ENCODE measurements at places on chromosomes 3 and 15.
A peak's percentile ranks its signal among the peaks of the same experiment; 100 is the strongest.

DNA sequence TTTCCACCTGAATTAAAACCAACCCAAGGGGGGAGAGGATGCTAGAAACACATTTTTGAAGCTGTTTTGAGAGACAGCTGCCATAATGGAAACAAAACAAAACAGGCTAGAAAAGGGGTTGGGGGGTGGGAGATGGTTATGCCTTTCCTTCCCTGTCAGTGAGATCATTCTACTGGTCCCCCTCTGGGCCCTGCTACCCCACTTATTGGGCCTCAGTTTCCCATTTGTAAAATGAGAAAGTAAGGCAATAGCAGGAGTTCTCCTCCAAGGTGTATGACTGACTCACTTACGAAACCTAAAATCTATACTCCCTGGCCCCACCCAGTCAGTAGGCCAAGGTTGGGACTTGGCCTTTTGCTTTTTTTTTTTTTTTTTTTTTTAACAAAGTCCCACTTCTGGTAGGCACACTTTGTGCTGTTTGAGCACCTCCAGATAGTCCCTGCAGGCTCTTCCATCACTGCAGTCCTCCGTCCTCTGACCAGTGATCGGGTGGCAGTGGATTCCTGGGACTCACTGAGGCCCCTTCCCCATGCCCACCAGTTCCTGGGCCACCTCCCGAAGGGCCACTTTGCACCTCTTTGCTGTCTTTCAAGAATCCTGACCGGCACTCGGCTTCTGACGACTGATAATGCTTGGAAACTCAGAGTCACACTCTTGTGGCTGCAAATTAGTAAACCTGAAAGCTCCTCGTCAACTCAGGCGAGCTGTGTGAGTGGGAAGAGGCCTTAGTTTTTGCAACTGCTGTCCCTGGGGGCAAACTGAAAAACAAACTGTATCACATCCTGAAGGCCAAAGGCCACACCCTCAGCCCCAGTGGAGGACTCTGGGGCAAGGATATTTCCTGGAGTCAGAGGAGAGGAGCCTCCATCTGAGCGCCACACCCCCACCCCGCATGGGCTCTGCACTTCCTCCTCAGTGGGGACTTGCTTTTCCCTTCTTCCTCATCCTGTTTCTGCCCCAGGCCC lies 6.7 kb upstream of the PSTPIP1 start:
- H3K4me1 ChIP-seq = peaks cover 54% of the 10 kb centered on the region
- H3K27ac ChIP-seq = peak overlapping the region; percentile 100
- DNase-seq = peak; percentile 90
- H3K36me3 ChIP-seq = peaks cover under 1% of the 10 kb centered on the region
- H3K4me3 ChIP-seq = peak overlapping the region; percentile 80
- no peaks in the 10 kb centered on the region for H3K27me3 ChIP-seq

DNA sequence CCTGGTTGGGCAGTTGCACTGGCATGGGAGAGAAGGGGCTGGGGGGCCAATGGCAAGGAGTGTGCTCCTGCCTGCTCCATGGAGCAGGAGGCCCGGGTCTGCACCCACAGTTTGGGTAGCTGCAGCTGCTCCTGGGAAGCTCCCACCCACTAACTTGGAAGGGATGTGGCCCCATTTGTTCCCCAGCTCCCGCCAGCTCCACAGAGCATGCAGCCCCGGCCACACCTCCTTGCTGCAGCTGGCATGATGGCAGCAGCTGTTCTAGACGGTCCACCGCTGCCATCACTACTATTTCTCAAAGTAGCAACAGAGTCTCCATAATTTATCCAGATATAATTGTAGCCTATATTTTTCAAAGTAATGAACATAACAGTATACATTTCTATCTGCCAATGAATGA lies 65.8 kb downstream of the PIK3CB start:
- no peak for DNase-seq
- H3K4me3 ChIP-seq = no peak overlapping the region
- no peaks in the 10 kb centered on the region for H3K27me3 ChIP-seq
- H3K4me1 ChIP-seq = peaks cover 7% of the 10 kb centered on the region
- no peak overlapping the region for H3K27ac ChIP-seq

GRCh38 chr3:183539811-183540210 lies 15.7 kb downstream of the KLHL6 start:
- no peak overlapping the region for H3K4me3 ChIP-seq
- H3K36me3 ChIP-seq = peaks cover 32% of the 10 kb centered on the region
- no peak overlapping the region for H3K27ac ChIP-seq
- no peak for DNase-seq
- peaks cover 67% of the 10 kb centered on the region for H3K4me1 ChIP-seq

GRCh38 chr3:144774897-144775296 lies 803.3 kb downstream of the DIPK2A start:
- H3K27ac ChIP-seq = no peak overlapping the region
- no peak overlapping the region for H3K4me3 ChIP-seq
- no peaks in the 10 kb centered on the region for H3K27me3 ChIP-seq
- no peak for DNase-seq
- H3K36me3 ChIP-seq = no peaks in the 10 kb centered on the region

GRCh38 chr3:18988614-18989229 lies 159.6 kb upstream of the KCNH8 start:
- H3K4me3 ChIP-seq = peak overlapping the region; percentile 83
- no peaks in the 10 kb centered on the region for H3K36me3 ChIP-seq
- H3K27me3 ChIP-seq = peaks cover 7% of the 10 kb centered on the region
- peak; percentile 72 for DNase-seq
- H3K27ac ChIP-seq = peak overlapping the region; percentile 81

GRCh38 chr3:10781981-10782380 lies 34.0 kb upstream of the SLC6A11 start:
- no peaks in the 10 kb centered on the region for H3K36me3 ChIP-seq
- H3K4me3 ChIP-seq = no peak overlapping the region
- no peak for DNase-seq
- peaks cover 2% of the 10 kb centered on the region for H3K27me3 ChIP-seq

GRCh38 chr15:41466711-41467110 lies 27.0 kb upstream of the ITPKA start:
- H3K36me3 ChIP-seq = peaks cover 52% of the 10 kb centered on the region
- H3K4me1 ChIP-seq = peaks cover 6% of the 10 kb centered on the region
- H3K4me3 ChIP-seq = no peak overlapping the region
- H3K27ac ChIP-seq = no peak overlapping the region
- no peak for DNase-seq

GRCh38 chr3:120147072-120147871 lies 53.0 kb upstream of the GSK3B start:
- no peaks in the 10 kb centered on the region for H3K36me3 ChIP-seq
- H3K27me3 ChIP-seq = no peaks in the 10 kb centered on the region
- DNase-seq = peak; percentile 77
- no peak overlapping the region for H3K27ac ChIP-seq
- H3K4me3 ChIP-seq = no peak overlapping the region

DNA sequence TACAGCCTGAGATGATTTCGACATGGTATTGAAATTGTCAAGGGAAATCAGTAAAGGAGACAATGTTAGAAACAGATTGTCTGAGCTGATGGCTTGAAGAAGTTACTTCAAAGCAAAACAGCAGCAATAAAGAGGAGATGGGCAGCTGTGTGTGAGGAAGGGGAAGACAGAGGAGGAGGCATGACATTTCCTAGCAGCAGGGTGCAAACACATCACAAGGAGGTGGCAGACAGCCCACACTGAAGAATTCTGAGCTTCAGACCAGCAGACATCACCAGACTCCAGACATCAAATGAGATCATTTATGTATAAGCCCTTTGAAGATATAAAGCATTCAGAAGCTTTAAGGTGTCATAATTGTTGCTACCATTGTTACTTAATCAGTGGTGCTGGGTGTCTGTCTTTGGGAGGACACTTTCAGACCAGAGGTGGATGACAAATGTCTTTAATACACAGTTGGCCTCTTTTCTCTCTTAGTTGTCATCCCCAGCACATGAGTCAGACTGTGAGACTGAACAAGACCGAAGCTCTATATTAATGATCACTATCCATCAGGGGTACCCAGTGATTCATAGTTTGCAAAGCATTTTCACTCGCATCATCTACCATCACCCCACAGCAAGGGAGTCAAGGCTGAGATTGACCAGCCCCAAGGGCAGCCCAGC lies 203.9 kb downstream of the MINAR1 start:
- no peaks in the 10 kb centered on the region for H3K4me1 ChIP-seq
- no peaks in the 10 kb centered on the region for H3K36me3 ChIP-seq
- DNase-seq = peak; percentile 43
- H3K4me3 ChIP-seq = no peak overlapping the region
- H3K27ac ChIP-seq = no peak overlapping the region

- no peak overlapping the region for H3K27ac ChIP-seq
- no peak overlapping the region for H3K4me3 ChIP-seq
- DNase-seq = no peak
- H3K36me3 ChIP-seq = no peaks in the 10 kb centered on the region
- peaks cover 2% of the 10 kb centered on the region for H3K27me3 ChIP-seq
- H3K4me1 ChIP-seq = no peaks in the 10 kb centered on the region
Measured at GRCh38 chr3:36662626-36663025, 101.7 kb downstream of the DCLK3 start.

GRCh38 chr3:8723612-8724011 lies 10.0 kb upstream of the CAV3 start:
- H3K27me3 ChIP-seq = no peaks in the 10 kb centered on the region
- DNase-seq = no peak
- no peak overlapping the region for H3K27ac ChIP-seq
- H3K36me3 ChIP-seq = no peaks in the 10 kb centered on the region

DNA sequence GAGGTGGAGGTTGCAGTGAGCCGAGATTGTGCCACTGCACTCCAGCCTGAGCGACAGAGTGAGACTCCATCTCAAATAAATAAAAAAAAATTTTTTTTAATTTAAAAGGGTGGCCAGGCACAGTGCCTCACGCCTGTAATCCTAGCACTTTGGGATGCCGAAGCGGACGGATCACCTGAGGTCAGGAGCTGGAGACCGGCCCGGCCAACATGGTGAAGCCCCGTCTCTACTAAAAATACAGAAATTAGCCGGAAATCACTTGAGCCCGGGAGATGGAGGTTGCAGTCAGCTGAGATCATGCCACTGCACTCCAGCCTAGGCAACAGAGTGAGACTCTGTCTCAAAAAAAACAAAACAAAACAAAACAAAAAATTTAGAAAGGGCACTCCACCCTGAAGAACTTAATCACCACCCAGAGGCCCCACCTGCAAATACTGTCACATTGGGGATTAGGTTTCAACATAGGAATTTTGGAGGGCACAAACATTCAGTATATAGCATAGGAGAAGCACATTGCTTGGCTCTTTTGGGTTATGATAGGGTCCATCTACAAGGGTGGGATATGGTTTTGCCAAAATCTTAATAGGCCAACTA lies 7.1 kb upstream of the YEATS2 start:
- H3K4me3 ChIP-seq = no peak overlapping the region
- no peak overlapping the region for H3K27ac ChIP-seq
- H3K27me3 ChIP-seq = no peaks in the 10 kb centered on the region
- no peaks in the 10 kb centered on the region for H3K36me3 ChIP-seq
- peaks cover 2% of the 10 kb centered on the region for H3K4me1 ChIP-seq

GRCh38 chr15:70588613-70589012 lies 174.7 kb downstream of the UACA start:
- no peak overlapping the region for H3K27ac ChIP-seq
- H3K4me3 ChIP-seq = no peak overlapping the region

DNA sequence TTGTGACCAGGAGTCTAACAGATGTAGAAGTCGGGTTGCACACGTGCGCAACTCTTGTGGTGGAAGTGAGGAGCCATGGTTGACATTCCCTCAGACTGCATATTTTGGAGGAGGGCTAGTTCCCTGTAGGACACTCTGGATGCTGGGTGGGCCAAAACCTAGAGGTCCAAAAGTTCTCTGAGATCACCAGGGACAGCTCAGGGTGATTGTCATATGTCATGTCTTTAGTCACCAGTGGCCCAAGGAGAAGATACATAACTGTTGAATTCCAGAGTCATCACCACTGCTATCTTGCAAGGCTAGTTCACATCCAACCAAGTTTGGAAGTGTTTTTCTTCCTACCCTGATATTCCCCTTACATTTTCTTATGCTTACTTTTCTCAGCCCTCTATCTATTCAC lies 95.2 kb upstream of the C3orf80 start:
- DNase-seq = no peak
- H3K27ac ChIP-seq = no peak overlapping the region
- H3K27me3 ChIP-seq = peaks cover 8% of the 10 kb centered on the region

- no peaks in the 10 kb centered on the region for H3K4me1 ChIP-seq
- DNase-seq = peak; percentile 67
- H3K4me3 ChIP-seq = no peak overlapping the region
- peaks cover 19% of the 10 kb centered on the region for H3K27me3 ChIP-seq
- no peaks in the 10 kb centered on the region for H3K36me3 ChIP-seq
Measured at GRCh38 chr3:12875857-12876836, 34.8 kb upstream of the RPL32 start.

- H3K27me3 ChIP-seq = no peaks in the 10 kb centered on the region
- no peak for DNase-seq
- no peak overlapping the region for H3K27ac ChIP-seq
Measured at GRCh38 chr3:22634433-22634832, 568.7 kb upstream of the UBE2E2 start.

DNA sequence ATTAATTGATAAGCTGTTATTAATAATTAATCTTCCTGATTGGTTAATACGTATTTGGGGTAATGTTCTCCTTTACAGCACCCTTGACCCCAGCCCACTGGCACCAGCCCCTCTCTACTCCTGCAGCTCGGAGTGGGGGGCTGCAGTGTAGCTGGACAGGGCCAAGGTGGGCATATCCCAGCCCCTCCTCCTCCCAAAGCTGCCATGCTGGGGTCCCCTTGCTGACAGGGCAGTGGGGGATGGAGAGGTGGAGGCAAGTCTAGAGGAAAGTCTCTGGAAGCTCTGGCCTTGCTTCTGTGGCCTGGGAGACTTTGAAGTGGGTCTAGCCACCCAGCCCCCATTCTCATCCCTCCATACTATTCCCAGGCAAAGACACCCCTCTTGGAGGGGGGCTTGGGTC lies 35.8 kb downstream of the HCN4 start:
- no peak for DNase-seq
- H3K27ac ChIP-seq = no peak overlapping the region
- no peaks in the 10 kb centered on the region for H3K27me3 ChIP-seq
- no peaks in the 10 kb centered on the region for H3K36me3 ChIP-seq

DNA sequence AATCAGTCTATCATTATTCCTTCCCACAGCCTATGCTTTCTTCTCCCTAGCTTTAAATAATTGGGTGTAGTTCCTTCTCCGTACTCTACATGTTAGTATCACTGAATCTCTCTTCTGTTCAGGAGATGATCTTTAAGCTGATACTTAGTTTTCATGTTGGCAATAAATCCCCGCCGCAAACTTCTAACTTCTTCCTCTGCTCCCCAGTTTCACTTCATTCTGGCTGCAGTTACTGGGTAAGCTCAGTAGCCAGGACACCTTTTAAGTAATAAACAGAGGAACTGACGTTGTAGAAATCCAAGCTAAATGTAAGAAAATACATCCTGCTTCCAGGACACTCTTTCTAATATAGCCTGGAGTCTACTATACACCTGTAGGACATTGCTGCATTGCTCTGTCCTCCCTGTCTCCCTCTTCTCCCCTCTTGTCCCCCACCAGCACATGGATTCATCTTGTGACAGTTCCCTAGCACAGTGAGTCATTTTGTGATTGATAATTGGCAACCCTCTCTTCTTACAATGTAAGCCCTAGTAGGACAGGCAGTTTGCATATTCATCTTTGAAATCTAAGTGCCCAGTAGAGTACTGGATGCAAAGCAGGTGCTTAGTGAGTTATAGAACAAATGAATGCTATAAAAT lies 598.2 kb downstream of the UNC13C start:
- no peaks in the 10 kb centered on the region for H3K4me1 ChIP-seq
- no peak for DNase-seq
- H3K36me3 ChIP-seq = no peaks in the 10 kb centered on the region
- no peaks in the 10 kb centered on the region for H3K27me3 ChIP-seq

GRCh38 chr15:59372352-59373211 lies at the start of gene MYO1E:
TSS of gene MYO1E (minus strand) at chr15:59372871. CDS start at chr15:59372500, 371 bp downstream.
- peaks cover 6% of the 10 kb centered on the region for H3K36me3 ChIP-seq
- peak within 1 kb of the TSS; percentile 80 for H3K27ac ChIP-seq
- DNase-seq = peak; percentile 84
- peak within 1 kb of the TSS; percentile 98 for H3K4me3 ChIP-seq
- H3K4me1 ChIP-seq = peaks cover 33% of the 10 kb centered on the region
- peaks cover 37% of the 10 kb centered on the region for H3K27me3 ChIP-seq
